ENCODE measurements at places on chromosomes 16 and 17. TPM values are rescaled to one million over a fixed set of nuclear protein-coding genes. Genes with fewer than 3 reads are reported as not detected.

CLEC3A gene
- not detected for total RNA-seq

RAP1GAP2 gene
- total RNA-seq, result 50.4 TPM

KRTAP2-4 gene
- not detected for total RNA-seq

RGS11 gene
- total RNA-seq, result 0.34 TPM

KRT20 gene
- not detected for total RNA-seq

TEKT1 gene
- not detected for total RNA-seq

TEX19 gene
- 0.14 TPM for total RNA-seq

MT4 gene
- not detected for total RNA-seq

GFAP gene
- not detected for total RNA-seq

C16orf46 gene
- total RNA-seq, result not detected

SHCBP1 gene
- total RNA-seq, result 57.9 TPM

TMEM219 gene
- total RNA-seq, result 55.9 TPM

LAT gene
- 373 TPM for total RNA-seq

COIL gene
- total RNA-seq, result 19.2 TPM

HS3ST2 gene
- not detected for total RNA-seq

PRMT7 gene
- total RNA-seq, result 65.4 TPM

AP1G1 gene
- total RNA-seq, result 104 TPM

FBXL16 gene
- 12.0 TPM for total RNA-seq

FBXW10 gene
- not detected for total RNA-seq

KRTAP4-6 gene
- total RNA-seq, result not detected

DNAJA3 gene
- total RNA-seq, result 66.0 TPM

AIPL1 gene
- not detected for total RNA-seq

FBXL19 gene
- 26.6 TPM for total RNA-seq

ADAD2 gene
- not detected for total RNA-seq

KRTAP4-1 gene
- total RNA-seq, result not detected

UMOD gene
- not detected for total RNA-seq

SERPINF2 gene
- total RNA-seq, result 0.48 TPM

DNAI2 gene
- 0.50 TPM for total RNA-seq

HBQ1 gene
- not detected for total RNA-seq

PLA2G15 gene
- 9.4 TPM for total RNA-seq

PLEKHH3 gene
- 0.36 TPM for total RNA-seq

SPSB3 gene
- 29.5 TPM for total RNA-seq

UTS2R gene
- not detected for total RNA-seq

ABCA8 gene
- not detected for total RNA-seq

CCL2 gene
- total RNA-seq, result not detected

HOXB8 gene
- not detected for total RNA-seq

TSPAN10 gene
- total RNA-seq, result 0.61 TPM

BCL6B gene
- total RNA-seq, result 0.39 TPM

BICDL2 gene
- total RNA-seq, result 0.23 TPM

TCAP gene
- total RNA-seq, result 1.7 TPM

ERAL1 gene
- total RNA-seq, result 47.8 TPM

WNT9B gene
- not detected for total RNA-seq

RNF43 gene
- 3.7 TPM for total RNA-seq

PPM1E gene
- total RNA-seq, result 0.05 TPM

TNS4 gene
- 14.0 TPM for total RNA-seq

TMC7 gene
- total RNA-seq, result 0.05 TPM

SGF29 gene
- total RNA-seq, result 44.1 TPM

SCNN1B gene
- not detected for total RNA-seq

KRTAP4-3 gene
- total RNA-seq, result not detected

WNK4 gene
- 0.50 TPM for total RNA-seq

Data from T-helper 2 cell treated with Interferon-gamma antibody and Interleukin-4, amounts not matched to agents 100 ng/mL and 5 ng/mL, for 36 hours (primary cell).